Stimulated activated CD8-positive, alpha-beta memory T cell treated with anti-CD3 and anti-CD28 coated beads, Interleukin-4, amount 100 ng/mL, for 4 hours (primary cell): ENCODE measurements at places on chromosomes 6 and 20.

DNA sequence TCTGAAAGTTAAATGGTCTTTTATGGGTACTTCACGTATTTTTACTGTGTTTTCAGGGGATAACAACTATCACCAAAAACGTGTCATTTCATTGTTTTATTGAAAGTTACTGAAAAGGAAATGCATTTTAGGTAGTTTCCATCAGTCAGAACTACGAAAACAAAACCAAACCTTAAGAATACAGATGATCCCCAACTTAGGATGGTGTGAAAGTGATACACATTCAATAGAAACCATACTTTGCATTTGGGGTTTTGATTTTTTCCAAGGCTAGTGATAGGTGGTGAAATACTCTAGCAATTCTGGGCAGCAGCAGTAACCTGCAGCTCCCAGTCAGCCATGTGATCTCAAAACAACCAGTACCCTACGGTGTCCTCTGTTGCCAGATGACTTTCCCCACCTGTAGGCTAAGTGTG is 25.9 kb upstream of the EFHC1 start:
- no peak for DNase-seq

DNA sequence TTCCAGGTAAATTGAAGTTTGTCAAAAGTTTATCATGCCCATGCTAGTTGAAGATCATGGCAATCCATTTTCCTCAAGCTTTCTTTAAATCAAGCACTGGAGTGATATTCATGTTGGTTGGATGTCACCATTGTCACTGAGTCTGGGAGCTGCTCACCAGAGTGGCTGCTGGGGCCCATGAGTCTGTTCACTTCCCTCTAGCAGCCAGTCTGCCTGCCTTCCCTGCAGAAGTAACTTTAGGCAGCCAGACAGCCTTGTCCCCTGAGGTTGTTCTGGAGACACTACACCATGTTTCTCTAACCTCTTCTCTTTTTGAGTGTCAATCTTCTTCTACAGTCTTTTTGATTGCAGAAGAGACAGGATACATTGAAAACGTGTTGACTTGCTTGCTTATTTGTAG is 5.5 kb downstream of the SIRT5 start:
- DNase-seq: no peak

- DNase-seq: no peak
Measured at GRCh38 chr6:101936516-101936915, 543.0 kb downstream of the GRIK2 start.

- DNase-seq: no peak
Measured at GRCh38 chr20:54174457-54175175, 830 bp upstream of the CYP24A1 start.

DNA sequence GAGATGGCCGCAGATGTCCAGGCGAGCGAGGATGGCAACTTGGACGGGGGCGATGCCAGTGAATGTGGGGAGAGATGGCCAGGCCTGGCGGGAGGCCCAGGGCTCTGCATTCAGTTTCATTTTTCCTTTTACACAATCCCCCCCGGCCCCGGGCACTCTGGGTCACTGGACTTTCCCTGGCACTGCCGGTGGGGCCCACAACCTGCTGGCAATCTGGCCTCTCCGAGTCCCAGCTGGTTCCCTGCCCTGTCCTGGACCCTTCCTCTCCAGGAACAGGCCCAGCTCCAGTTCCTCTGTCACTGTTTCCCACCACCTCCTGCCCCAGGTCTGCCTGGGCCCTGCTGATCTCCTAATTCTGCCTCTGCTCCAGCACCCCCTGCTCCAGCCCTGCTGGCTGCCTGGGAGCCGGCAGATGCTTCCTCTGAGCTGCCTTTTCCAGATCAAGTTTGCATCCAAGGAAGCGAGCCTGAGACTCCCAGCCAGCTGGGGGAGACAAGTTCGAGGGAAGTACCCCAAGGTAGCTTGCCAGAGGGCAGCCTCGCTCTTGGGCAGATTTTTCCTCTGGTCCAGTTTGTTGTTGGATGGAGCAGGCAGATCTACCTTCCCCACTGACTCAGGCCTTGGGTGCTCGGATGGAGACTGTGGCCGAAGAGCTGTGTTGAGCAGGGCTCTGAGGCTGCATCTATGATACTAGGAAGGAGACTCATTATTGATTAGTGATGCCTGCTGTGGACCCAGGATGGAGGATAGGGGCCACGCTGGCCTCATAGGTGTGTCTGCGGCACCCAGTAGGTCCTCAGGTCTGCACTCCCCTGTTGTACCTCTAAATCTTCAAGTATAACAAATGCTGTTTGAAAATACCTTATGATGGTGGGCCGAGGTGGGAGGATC is 83.2 kb downstream of the CEBPB start:
- DNase-seq: no peak

GRCh38 chr20:55582498-55582897 is 422.8 kb downstream of the CBLN4 start:
- DNase-seq: no peak

DNA sequence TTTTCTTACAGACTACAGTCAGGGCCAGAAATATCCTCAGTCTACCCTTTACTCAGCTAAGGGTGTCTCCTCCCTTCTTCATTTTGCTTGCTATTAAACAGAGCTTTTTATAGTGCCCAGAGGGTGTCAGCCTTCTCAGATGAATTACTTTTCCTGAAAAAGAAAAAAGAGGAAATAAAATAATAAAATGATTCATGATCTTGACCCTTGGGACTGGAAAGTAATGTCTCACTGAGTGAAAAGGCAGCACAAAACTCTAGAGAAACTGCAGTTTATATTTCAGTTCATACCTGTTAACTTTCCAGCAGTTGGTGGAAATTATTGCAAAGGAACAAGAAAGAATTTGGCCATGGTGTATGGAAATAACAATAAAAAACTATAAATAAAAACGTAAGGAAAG is 170.6 kb downstream of the IBTK start:
- no peak for DNase-seq

DNA sequence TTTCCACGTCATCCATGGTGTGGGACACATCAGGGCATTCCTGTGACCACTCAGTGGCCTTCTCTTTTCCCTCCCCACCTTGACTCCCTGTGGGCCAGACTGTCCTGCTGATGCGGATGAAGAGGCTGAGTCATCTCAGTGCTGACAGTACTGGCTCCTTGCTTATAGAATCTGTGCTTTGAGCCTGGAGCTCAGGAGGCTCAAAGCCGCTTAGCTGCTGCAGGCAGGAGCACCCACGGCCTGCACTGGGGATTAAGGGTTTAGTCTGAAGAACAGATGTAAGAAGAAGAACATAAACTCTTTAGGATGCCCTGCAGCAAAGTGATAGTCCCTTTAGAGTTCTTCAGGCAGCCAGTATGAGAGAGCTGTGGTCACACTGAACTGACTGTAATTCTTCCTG is 642.0 kb upstream of the CHD6 start:
- DNase-seq: no peak

- no peak for DNase-seq
Measured at GRCh38 chr6:36131511-36132245, 1.4 kb downstream of the MAPK13 start.

- no peak for DNase-seq
Measured at GRCh38 chr6:108650781-108651180, 90.1 kb downstream of the FOXO3 start.

DNA sequence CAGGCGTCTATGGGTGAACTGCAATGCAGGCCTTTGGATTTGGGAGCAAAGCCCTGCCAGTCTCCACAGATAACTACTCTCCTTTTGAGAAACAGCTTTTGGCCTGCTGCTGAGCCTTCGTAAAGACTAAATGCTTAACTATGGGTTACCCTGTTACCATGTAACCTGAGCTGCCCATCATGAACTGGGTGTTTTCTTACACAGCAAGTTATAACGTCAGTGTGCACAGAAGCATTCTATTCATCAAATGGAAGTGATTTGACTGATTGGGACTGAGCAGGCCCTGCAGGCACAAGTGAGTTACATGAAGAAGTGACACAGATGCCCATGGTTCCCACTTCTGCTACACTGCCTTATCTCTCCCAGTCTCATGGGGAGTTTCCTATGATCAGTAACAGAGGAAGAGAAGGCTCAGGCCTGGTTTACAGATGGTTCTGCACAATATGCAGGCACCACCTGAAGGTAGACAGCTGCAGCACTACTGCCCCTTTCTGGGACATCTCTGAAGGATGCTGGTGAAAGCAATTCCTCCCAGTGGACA is 319.1 kb downstream of the CD83 start:
- no peak for DNase-seq

DNA sequence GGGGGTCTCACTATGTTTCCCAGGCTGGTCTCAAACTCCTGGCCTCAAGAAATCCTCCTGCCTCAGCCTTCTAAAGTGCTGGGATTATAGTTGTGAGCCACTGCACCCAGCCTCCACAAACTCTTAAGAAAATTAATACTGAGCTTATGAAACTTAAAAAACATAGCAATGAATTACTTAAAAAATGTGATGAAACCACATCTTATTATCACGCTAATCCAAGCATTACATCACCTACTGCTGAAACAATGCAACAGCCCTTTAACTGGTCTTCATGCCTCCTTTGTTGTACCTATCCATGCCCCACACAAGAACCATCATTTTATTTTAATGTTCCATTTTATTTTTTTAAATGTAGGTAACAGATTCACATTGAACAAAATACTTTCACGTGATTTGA is 24.9 kb downstream of the SESN1 start:
- DNase-seq: no peak

DNA sequence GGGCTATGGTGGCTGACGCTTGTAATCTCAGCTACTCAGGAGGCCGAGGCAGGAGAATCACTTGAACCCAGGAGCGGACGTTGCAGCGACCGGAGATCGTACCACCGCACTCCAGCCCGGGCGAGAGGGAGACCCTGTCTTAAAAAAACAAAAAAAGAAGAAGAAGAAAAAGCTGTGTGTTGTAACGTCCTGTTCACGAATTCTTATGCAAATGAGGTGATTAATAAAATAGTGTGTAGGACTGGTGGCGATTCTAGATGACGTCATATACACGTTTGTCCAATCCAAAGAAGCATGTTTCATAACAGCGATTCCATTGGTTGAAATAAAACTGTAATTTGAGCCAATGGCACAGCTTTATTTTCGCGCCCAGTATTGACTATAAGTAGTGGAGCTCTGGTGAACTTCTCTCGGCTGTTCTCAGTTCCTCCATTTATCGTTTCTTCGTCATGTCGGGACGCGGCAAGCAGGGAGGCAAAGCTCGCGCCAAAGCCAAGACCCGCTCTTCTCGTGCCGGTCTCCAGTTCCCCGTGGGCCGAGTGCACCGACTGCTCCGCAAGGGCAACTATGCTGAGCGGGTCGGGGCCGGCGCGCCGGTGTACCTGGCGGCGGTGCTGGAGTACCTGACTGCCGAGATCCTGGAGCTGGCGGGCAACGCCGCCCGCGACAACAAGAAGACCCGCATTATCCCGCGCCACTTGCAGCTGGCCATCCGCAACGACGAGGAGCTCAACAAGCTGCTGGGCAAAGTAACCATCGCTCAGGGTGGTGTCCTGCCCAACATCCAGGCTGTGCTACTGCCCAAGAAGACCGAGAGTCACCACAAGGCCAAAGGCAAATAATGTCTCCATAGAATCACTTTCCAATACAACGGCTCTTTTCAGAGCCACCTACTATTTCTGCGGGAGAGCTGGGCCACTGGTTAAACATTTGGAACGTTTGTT is 47.0 kb downstream of the OR2B2 start:
- no peak for DNase-seq

DNA sequence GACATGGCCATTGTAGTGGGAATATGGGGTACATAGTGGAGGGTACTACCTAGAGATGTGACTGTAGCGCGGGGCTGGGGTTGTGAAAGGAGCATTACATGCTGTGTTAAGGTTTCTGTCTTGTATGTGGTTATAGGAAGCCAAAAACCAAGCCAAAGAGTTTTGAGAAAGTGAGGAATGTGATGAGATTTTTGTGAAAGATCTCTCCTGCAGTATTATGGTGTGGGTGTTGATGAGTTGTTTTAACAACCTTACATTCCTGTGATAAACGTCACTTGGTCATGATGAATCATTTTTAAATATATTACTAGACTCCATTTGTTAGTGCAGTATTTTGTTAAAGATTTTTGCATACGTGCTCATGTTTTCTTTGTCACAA is 48.9 kb downstream of the ZFAND3 start:
- DNase-seq: no peak

GRCh38 chr6:19848465-19849029 is 11.4 kb downstream of the ID4 start:
- no peak for DNase-seq

- no peak for DNase-seq
Measured at GRCh38 chr20:19338960-19339359, 126.5 kb downstream of the SLC24A3 start.

DNA sequence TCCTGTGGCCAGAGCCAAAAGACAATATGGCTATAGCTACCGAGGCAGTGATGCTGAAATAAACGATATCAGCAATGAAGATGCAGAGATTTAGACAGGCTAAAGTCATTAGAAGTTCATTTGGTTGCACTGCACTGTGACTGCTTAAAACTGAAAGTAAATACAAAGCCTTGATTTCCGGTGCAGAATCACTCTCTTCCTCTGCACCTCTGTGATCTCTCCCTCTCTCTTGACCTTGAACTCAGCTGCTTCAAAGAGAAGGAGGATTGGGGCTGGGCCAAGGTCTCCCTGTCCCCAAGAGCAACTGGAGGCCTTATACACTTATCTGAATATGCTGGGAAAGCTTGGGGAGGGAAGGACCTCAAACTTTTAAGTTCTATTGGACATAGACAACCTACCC is 34.6 kb upstream of the SPACA1 start:
- DNase-seq: no peak

- no peak for DNase-seq
Measured at GRCh38 chr6:166952567-166953486, 3.5 kb downstream of the RNASET2 start.

GRCh38 chr6:146542881-146543210 is 787 bp upstream of the RAB32 start:
- DNase-seq: no peak

DNA sequence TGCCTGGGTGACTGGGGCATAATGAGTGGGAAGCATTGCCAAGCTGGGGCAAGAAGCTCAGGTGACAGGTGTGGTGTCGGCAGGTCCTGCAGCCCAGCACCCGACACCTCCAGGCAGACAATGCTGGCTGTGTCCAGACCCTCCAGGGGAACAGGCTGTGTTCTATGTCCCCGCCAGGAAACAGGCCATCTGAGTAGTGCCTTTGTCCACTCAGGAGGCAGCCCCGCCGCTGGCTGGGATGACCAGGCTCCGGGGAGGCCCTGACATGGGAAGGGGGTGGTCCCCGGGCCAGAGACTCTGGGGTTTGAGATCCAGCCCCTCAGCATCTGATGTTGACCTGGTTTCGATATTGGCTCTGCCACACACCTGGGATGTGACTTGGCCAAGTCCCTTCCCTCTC is 28.4 kb downstream of the SNPH start:
- no peak for DNase-seq

DNA sequence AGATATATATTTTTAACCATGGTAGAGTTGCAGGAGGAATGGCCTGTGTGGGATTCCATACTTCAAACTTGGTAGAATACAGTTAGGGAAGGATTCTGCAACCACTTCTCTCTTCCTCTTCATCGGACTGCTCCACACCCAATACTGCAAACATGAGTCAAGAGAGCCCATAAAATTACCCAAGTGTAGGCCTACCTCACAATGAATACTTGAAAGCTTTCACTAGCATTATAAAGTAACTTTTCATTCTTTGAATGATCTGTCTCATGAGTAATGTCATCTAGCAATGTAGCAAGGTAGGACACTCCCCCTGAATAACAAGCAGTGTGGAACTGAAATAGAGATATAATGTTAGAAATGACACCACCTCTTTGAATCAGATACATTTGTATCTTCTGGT is 79.4 kb downstream of the FOXC1 start:
- DNase-seq: no peak
